Stimulated activated CD4-positive, alpha-beta T cell treated with anti-CD3 and anti-CD28 coated beads, TNF-alpha, amount 100 ng/mL, for 48 hours (primary cell): ENCODE measurements at places on chromosomes 12 and 14.
A peak's percentile ranks its signal among the peaks of the same experiment; 100 is the strongest.

DNA sequence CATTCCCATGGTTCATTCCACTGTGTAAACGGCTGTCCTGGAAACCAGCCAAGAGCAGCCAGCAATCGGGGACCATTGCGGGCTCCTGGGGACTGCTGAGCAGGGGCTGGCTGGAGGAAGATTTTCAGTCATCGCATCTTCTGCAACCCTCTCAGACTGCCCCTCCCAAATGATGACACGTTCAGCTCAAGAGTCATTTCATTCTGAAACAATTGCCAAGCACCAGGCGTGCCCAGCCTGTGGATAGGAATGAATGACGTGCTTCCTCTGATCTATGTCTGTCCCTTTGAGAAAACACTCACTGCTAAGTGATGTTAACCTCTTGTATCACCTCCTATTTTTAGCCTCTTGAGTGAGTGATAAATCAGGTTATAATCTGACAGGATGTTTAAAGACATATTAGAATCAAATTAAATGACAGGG lies 62.0 kb downstream of the NDUFA12 start:
- peak; percentile 34 for DNase-seq

DNA sequence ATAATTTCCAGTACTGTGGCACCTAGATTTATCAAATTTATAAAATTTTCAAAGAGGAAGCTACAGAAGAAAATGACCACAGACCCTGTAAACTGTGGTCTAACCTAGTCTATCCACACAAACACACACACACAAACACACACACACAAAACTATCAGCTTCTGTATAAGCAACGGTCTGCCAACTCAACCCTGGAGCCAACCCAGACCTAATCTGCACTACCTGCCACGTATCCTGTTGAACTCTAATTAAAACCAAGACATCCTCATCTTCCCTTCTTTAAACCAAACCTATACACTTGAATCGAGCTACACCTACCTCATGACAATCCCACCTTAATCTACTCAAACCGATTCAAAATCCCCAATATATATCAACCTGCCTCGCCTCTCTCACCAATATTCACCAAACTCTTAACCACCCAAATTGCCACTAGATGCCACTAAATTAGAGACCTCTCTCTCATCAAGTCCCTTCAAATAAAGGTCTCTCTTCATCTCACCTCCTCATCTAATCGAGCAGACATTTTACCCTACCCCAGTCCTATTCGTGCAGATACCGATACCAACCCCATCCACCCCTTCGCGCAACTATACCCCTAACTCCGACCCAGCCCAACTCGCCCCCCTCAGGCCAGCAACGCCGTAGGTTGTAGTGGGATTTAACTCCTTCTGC lies 808 bp downstream of the ACIN1 start:
- DNase-seq, result no peak

GRCh38 chr14:69818758-69819191 lies 21.7 kb upstream of the SLC10A1 start:
- DNase-seq, result peak; percentile 40

GRCh38 chr14:97380539-97380941 lies 583.4 kb downstream of the VRK1 start:
- peak; percentile 87 for DNase-seq

DNA sequence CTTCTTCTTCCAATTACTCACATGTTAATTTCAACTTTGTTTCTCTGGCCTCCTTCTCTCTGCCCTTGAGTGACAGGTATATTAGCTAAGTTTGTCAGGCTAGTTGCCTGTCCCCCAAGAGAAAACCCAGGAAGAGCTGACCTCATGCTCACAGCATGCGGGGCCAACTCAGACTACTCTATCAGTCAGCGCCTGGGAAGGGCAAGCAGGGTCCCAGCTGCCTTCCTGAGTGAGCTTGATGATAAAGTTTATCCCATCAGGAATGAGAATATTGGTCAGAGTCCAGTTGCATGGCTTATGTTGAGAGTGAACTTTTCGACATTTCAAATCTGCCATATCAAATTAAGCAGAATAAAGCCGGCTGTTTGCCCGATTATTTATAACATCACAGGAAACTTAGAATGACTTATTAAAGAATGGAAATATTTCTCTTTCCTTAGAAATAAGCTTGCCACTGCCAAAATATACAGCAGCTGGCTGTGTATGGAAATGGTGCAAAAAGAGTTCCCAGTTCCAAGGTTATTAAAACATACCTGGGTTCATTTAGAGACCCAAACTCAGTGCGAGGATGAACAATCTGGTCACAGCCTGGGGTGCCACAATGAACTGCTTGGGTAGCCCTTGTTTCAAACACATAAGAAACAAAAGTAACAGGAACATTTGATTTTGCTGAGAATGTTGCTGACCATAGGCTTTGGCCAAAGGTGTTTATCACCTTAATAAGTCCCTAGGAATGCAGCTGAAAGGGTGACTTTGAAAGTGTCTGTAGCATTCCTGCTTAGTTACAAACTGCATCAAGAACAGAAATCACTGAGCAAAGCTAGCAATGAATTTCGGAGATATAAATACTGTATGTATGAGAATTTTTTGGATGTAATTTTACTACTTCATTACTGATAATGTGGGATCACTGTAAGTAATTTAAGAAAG lies 1553.8 kb upstream of the FLRT2 start:
- no peak for DNase-seq
